ENCODE measurements at places on chromosomes 16 and 17.

- no peak for DNase-seq
These were observed 22.7 kb downstream of the PLEKHG4 start for GRCh38 chr16:67302076-67302475.

DNA sequence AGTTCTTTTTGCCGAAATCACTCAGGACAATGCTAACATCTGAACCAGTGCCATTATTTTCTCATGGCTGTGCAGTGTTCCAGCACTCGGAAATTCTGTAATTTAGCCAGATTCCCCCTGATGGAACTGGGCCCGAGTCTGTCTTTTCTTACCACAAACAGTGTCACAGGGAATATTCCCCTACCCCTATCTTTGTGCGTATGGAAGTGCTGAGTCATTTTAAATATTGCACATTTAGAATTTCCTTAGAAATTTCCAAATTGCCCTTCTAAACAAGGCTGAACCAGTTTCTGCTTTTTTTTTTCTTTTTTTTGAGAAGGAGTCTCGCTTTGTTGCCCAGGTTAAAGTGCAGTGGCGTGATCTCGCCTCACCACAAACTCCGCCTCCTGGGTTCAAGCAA, 88.0 kb upstream of the CREBBP start:
- no peak for DNase-seq

- no peak for DNase-seq
These were observed 1194.3 kb upstream of the CDH8 start for GRCh38 chr16:63230421-63231040.

- no peak for DNase-seq
These were observed 104.9 kb downstream of the CEP112 start for GRCh38 chr17:66087073-66087472.

DNA sequence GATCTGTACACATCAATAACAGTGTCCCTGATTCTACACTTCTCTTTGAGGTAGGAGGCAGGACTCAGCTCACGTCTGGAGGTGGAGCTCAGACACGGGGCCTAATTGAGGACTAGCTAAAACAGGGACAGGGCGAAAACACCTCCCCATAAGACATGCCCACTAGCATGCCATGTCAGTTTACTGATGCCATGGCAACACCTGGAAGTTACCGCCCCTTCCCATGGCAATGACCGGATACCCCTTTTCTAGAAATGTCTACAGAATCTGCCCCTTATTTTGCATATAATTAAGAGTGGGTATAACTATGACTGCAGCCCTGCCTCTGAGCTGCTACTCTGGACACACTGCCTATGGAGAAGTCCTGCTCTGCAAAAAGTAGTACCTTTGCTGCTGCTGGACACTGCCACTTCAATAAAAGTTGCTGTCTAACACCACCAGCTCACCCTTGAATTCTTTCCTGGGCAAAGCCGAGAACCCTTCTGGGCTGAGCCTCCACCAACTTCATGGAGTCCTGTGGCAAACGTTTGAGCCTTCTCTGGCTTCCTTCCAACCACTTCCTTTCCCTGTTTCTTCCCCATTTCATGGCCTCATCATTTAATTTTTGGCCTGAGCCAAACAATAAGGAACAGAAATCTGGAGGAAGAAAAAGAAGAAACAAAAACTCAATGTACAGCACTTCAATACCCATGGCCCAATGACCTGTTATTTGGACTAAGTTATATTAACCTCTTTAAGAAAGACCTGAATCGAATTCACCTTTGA, 21.0 kb downstream of the PHB1 start:
- no peak for DNase-seq

- DNase-seq = no peak
These were observed 86.7 kb downstream of the TIMM22 start for GRCh38 chr17:1083451-1084187.

DNA sequence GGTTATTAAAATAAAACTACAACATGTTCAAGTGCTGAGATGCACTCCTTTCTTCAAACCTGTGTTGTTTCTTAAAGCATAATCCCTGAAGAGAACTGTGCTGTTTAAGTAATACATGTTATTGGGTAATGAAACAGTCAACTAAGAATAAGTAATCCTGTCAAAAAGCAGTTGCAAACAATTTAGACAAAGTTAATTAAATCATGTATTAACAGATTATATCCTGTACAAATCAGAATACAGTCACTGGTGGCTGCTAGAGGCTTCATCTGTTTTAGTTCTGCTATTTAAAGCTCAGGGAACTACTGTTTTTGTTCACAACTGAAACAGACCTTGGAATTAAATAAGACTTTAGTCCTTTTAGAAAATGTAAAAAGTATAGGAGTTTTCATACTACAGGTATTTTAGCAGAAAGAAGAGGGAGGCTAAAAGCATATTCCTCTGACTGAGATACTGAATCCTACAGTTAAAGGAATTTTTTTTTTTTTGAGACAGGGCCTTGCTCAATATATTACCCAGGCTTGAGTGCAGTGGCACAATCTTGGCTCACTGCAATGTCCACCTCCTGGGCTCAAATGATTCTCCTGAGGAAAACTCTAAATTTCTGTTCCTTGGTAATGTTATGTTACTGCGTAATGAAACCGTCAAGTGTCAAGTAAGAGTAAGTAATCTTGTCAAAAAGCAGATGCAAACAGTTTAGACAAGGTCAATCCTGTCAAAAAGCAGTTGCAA, 27.3 kb upstream of the ITGA2B start:
- no peak for DNase-seq

GRCh38 chr17:71113347-71113746, 944.0 kb downstream of the KCNJ2 start:
- DNase-seq = no peak

GRCh38 chr16:59848296-59848695, 1114.2 kb upstream of the GOT2 start:
- no peak for DNase-seq

- no peak for DNase-seq
These were observed 10.5 kb upstream of the CYLD start for GRCh38 chr16:50731130-50731988.
